ENCODE measurements at places on chromosomes 5 and 9.

- no peak for DNase-seq
Measured at GRCh38 chr9:84669288-84670137, at the start of gene NTRK2. NTRK2 (plus strand) TSS chr9:84669729; CDS start chr9:84670749, 1,020 bp downstream.

GRCh38 chr5:38468978-38469706 lies 87.3 kb downstream of the LIFR start:
- DNase-seq: no peak

GRCh38 chr5:121640298-121640697 lies 211.4 kb upstream of the FTMT start:
- no peak for DNase-seq

- no peak for DNase-seq
Measured at GRCh38 chr5:134079748-134080581, 34.5 kb upstream of the TCF7 start.

GRCh38 chr5:69498384-69498783 lies 5.8 kb downstream of the OCLN start:
- no peak for DNase-seq

DNA sequence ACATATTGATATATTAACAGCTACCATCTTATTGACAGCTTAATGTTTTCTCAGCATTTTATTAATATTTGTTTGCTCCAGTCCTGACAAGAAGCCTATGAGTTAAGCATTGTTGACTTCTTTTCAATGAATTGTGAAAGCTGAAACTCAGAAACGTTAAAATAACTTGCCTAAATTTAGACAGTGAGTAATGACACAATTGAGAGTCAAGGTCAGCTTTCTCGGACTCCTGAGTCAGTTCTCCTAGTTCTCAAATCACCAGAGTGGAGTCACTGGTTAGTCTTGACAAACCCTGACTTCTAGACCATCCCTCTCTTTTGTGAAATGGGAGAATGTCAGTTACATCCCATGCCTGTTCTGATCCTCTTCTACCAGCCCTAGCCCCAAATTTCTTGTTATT lies 222.7 kb upstream of the ACO1 start:
- no peak for DNase-seq

DNA sequence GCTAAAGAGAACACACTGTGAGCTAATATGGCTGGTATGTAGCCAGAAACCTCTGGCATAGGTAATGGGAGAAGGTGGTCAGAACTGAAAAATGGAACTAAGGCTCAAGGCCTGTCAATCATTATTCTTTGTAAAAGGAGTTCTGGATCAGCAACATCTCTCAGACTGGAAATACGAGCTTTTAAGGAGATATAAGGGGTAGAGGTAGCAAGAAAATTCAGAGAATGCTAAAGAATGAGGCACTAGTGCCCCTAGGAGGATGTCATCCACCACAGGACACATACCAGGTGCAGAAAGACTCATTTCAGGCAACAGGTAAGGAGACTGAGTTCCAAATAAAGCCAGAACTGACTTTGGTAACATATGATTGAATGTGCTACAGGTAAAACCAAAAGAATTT lies 18.9 kb upstream of the MOCS2 start:
- no peak for DNase-seq

Data from NCI-H1436 treated with DMSO at 0.1 percent for 48 hours (cell line).